ENCODE measurements at places on chromosomes 4 and X.

DNA sequence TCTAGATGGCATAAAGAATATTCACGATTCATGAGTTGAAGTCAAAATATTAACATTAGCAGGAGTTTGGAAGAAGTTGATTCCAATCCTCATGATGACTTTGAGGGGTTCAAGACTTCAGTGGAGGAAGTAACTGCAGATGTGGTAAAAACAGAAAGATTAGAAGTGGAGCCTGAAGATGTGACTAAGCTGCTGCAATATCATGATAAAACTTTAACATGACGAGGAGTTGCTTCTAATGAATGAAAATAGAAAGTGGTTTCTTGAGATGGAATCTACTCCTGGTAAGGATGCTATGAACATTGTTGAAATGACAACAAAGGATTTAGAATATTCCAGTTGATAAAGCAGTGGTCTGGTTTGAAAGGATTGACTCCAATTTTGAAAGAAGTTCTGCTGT is 70.1 kb upstream of the TMLHE start:
- DNase-seq = no peak

- DNase-seq = no peak
Observed at GRCh38 chrX:133215747-133216146, 2.4 kb downstream of the TFDP3 start.

DNA sequence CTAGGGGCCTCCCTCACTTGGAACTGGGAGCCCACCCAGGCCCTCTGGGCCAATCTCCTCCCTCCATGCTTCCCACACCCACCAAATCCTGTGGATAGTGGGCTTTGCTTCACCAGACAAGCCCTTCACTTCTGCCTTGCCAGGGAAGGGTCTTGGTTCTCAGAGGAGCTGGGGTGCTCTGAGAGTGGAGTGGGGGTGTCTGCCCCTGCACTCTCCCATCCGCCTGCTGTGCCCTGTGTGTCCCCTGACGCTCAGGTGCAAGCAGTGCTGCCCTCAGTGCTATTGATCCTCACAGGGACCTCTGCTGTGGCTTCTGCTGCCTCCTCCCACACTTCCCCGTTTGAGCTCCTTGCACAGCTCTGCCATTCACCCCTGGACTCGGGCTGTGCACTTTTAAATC is 117.3 kb upstream of the NKX1-1 start:
- no peak for DNase-seq

GRCh38 chr4:165294907-165295306 is 32.6 kb upstream of the MSMO1 start:
- no peak for DNase-seq

DNA sequence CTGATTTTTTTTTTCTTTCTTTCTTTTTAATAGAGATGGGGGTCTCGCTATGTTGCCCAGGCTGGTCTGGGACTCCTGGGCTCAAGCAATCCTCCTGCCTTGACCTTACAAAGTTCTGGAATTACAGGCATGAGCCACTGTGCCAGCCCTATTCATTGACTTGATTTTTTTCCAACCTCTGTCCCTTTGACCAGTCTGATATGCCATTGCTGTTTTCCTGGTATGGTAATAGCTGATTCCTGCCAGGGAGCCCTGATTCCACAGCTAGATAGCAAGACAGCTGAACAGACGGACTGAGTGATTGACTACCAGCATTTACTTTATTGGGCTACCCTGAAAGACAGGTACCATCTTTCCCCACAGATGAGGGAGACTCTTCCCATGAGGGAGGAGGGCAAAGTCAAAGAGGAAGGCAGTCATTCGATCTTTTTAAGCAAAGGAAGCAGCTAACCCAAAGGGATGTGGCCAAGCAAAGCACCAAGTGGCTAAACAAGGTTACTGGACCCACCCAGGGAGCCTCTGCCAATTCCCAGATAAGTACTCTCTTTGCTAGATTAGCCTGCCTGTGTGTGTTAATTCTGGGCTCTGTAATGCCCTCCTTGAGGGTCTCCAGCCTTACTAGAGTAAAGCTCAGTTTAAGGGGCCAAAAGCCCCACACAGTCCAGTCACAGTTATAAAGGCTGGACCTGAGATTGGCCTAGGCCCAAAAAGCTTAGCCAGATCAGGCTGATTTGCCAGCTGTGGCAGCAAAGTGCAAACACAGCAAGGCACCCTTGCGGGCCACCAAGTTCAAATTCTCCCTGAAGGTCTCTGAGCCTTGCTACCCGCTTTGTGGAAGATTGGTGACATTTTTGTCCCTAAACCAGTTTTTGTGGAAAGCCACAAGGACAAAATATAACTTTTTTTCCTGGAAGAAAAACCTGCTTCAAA is 192.4 kb upstream of the GPC4 start:
- DNase-seq = no peak

DNA sequence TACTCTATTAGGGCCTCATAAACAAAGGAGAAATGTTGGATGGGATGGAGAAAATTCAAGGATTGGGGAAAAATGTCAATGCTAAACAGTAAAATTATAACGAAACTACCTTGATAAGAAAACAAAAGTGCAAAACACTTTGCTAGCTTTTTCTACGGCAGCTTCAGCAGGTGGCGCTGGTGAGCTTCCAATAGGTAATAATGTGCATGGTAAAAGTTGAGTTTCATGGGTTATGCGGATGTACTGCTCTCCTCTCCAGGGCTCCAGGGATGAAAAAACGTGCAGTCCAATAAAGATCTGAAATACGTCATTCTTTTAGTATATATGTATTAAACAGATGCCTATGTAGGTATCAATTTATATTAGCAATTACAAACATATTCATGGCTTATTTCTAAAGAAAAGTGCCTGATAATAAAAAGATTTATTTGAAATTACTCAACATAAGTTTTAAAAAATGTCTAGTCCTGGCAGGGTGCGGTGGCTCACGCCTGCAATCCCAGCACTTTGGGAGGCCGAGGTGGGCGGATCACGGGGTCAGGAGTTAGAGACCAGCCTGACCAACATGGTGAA is 239.6 kb downstream of the GRXCR1 start:
- peak; percentile 14 for DNase-seq

DNA sequence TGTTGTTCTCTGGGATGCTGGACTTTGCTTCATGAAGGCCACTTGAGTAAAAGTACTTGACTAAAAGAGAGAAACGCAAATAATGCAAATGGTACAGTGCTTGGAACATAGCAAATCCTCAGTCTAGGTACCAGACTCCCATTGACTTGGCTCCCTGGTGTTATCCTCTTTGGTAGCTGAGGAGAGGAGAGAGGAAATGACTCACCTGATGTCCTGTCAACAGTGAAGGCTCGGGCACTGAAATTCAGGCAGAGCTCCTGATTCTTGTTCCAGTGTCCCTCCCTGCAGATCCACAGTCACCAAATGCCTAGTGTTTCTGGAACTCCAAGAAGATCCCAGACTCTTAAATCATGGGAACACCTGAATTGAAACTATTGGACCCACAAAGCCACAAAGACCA is 22.5 kb upstream of the TCEAL4 start:
- no peak for DNase-seq

DNA sequence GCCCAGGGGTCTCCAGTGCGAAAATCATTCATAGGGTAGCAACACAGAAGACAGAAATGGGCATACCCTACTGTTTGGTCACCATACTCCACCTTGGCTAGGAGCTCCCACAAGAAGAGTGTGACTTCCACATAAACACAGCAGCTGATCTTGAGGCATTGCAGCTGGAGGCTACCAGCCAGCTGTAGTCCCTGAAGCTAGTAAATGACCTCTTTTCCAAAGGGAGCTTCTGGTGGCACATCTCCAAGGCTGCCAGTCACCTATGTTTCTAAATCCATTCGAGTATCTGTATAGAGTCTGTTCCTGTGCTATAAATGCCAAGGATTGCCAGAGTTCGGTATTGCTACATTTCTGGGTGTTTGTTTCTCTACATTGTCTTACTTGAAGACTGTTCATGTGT is 21.3 kb upstream of the PNPLA4 start:
- DNase-seq = no peak

DNA sequence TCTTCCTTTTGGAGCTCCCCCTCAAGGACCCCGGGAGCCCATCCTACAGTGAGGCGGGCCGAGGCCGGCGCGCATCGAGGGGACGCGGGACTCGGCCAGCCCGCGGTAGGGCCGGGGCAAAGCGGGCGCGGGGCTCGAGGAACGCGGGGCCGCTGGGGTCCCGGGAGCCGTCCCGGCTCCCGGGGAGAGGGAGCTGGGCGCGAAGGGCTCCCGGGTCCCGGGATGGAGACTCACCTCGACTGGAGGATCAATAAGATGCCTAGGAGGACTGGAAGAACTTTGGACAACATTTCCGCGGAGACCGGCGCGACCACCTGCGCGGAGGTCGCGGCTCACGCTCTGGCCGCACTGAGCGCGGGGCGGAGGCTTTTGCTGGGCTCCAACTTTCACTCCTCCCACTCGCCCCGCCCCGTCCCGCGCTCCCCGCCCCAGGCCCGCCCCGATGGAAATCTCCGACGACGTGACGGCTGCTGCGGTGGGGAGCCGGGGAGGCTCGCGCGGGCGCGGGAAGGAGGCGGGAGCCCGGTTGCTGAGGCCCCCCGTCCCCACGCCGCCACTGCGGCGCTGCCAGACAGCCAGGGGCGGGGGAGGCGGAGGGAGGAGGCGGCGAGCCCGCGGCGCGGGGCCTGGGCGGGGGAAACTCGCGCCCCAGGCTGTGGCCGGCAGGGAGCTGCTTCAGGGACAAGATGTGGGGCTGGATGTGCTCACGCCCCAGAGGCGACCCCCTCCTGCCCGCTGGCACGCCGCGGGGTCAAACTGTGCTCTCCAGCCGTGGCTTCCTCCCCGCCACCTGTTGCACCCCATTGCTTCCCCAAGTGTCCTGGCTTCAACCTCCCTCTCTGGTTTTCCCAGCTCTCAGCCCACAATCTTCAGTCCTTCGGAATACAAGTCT is at the start of gene GABRE:
TSS of gene GABRE (minus strand) at position 341 of the 892 bp plus-strand sequence. CDS start at position 290, 51 bp downstream.
- DNase-seq = peak; percentile 59

GRCh38 chr4:138348055-138348454 is 105.9 kb upstream of the SLC7A11 start:
- DNase-seq = no peak

- DNase-seq = peak; percentile 29
Observed at GRCh38 chrX:78104447-78105176, 564 bp downstream of the PGK1 start.

DNA sequence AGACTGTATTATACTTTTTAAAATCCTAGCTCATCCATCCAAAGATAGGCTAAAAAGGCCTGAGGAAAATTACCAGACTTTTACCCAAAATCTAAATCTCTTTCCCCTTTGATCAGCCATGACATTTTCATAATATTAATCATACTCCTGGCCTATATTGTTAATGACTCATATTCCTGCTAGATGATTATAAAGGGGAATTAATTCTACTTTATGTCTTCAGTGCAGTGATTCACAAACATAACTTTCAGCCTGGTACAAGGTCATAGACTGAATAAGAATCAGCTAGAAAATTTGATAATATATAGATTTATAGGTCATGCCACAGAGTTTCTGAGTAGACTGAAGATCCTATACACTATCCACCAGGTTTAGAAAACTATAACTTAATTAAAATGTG is 1905.4 kb downstream of the C4orf33 start:
- DNase-seq = no peak

GRCh38 chr4:113437129-113437528 is 324.4 kb downstream of the CAMK2D start:
- no peak for DNase-seq

GRCh38 chrX:134659761-134660160 is 1.5 kb upstream of the PLAC1 start:
- no peak for DNase-seq

- no peak for DNase-seq
Observed at GRCh38 chr4:20624793-20625374, 75.4 kb upstream of the PACRGL start.

DNA sequence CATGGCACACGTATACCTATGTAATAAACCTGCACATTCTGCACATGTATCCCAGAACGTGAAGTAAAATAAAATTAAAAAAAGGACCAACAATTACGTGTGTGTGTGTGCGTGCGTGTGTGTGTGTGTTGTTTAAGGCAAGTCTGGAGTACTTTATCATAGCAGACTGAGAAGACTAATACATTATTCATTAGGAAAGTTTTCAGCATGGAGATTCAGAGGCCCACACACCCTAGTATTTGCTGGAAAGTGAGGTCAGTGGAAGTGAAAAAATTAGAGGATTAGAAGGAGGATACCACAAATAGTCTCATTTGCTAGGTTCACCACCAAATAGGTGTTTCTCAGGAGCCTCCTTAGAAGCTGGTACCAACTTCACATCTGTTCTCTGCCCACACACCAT is 457.1 kb upstream of the CPEB2 start:
- no peak for DNase-seq

GRCh38 chr4:158728236-158728635 is 5.0 kb upstream of the PPID start:
- DNase-seq = no peak

GRCh38 chr4:73576381-73576780 is 43.9 kb downstream of the RASSF6 start:
- no peak for DNase-seq

DNA sequence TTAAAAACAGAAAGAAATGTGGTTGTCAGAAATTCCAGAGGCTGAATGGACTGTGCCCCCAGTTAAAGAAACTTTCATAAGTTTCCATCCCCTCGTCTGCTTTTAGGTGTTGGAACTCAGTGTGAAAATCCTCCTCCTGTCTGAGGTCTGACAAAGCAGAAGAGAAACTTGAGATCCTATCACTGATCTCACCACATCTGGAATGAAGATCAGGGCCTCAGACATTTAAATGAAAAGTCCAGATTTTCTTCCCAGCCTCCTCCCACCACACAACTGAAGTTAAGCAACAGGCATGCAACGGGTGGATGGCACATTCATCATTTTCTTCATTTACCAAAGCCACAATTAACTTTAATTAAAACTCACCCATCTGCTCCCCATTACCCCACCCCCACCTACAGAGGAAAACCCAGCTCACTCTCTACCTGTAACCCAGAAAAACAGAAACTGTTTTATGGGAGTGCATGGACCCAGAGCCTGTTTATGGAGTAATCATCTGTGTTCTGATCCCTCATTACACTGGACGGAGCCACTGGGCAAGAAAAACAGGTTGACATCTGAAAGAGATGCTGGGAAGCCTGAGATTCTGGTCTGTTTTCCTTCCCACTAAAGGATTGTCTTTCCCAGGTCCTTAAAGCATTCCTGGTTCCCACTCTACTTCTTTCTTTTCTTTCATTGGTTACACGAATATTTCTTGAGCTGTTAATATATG is 58.1 kb upstream of the HOPX start:
- DNase-seq = no peak

DNA sequence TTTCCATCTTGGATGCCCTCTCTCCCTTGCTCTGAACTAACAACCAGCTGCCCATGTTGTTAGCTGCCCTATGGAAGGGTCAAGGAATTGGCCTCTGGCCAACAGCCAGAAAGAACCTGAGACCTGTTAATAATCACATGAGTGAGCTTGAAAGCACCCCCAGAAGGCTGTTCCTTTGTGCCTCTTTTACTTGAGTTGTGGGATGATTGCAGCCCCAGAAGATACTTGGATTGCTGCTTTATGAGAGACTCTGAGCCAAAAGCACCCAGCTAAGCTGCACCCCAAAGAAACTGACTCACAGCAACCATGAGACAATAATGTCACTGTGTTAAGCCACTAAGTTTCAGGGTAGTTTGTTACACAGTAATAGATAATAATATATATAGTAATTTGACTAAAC is 73.3 kb downstream of the FRYL start:
- no peak for DNase-seq

GRCh38 chrX:114675365-114675764 is 91.5 kb downstream of the HTR2C start:
- DNase-seq = no peak

- no peak for DNase-seq
Observed at GRCh38 chr4:7535619-7536018, 100.9 kb upstream of the PSAPL1 start.

GRCh38 chr4:11628093-11628725 is 199.5 kb upstream of the HS3ST1 start:
- DNase-seq = no peak

Measured in left ventricle myocardium inferior (tissue), 1 donor.